Naive thymus-derived CD8-positive, alpha-beta T cell (primary cell): ENCODE measurements at places on chromosomes 13 and 19. TPM values are rescaled to one million over a fixed set of nuclear protein-coding genes. Genes with fewer than 3 reads are reported as not detected.

GRCh38 chr13:108494991-108495645 lies 134.3 kb upstream of the MYO16 start:
- DNase-seq: no peak

DNA sequence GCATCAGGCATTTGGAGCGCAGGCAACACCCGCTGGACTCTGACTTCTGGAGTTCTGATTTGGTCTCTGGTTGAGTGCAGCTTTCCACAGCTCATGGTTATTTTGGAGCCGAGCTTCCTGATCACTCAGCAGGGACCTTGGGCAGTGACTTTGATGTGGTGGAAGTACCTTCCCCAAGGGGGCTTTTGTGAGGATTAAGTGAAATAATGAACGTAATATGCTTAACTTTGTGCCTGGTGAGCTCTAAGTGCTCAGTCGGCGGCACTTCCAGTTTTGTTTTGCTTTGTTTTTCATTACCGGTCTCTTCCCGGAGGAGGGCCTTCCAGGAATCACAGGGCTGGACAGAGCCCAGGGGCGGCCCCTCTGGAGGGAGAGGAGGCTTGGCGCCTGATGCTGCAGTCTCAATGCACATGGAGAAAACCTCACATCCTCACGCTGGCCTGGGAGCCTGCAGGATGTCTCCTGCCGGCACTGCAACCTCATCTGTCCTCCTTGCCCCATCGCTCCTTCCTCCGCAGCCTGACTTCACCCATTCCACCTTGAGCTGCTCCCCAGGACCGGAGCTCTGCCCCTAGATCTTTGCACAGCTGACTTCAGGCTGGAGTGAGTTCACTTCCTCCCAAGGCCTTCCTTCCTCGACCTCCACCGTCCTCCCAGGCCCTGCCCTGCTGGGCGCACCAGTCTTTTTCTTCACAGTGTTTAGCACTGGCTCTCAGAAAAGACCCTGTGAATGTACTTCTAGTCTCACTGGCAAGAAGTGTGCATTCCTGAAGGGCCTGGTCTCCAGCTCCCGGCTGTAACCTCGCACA lies 1.5 kb downstream of the PLEKHF1 start:
- DNase-seq: no peak

DNA sequence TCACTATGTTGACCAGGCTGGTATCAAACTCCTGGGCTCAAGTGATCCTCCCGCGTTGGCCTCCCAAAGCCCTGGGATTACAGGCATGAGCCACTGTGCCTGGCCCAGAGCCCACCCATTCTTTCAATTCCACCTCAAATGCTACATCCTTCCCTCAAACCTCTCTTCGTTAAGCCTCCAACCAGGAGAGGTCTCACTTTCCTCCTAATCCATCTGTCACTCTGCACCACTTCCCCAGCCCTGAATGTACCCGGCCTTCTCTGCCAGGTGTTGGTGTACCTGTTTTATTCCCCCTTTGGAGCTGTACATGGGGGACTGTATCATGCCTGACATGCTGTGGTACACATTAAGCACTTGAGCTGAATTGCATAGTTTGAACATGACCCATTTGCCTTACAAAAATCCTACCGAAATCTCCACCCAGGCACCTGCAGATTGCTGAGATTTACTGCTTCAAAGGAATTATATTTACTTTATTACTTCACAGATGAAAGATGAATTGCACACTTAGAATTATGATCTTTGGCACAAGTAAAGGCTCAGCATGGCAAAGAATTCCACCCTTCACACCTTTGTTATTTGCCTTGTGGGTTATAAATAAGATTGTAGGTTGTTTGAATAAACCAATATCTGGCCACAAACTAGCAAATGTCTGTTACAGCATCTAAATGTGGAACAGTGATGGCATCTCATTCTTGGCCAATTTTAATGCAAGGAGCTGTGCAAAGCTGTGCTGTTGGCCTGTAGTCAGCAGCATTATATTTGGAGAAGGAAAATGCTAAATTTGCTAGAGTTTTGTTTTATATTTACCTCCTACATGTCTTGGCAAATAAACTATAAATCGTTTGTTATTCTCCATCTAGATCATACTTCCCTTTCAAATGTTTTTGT lies 15.6 kb upstream of the WASF3 start:
- no peak for DNase-seq

The ZNF100 gene
- 9.1 TPM for total RNA-seq

The KIR3DL1 gene
- not detected for total RNA-seq

The CALR3 gene
- total RNA-seq: not detected

- no peak for DNase-seq
Observed at GRCh38 chr13:106466691-106467426, 68.6 kb downstream of the EFNB2 start.

The NEK3 gene
- 1.8 TPM for total RNA-seq

GRCh38 chr13:98033277-98034247 lies 80.1 kb downstream of the IPO5 start:
- no peak for DNase-seq
